ENCODE measurements at places on chromosomes 5 and 9.

DNA sequence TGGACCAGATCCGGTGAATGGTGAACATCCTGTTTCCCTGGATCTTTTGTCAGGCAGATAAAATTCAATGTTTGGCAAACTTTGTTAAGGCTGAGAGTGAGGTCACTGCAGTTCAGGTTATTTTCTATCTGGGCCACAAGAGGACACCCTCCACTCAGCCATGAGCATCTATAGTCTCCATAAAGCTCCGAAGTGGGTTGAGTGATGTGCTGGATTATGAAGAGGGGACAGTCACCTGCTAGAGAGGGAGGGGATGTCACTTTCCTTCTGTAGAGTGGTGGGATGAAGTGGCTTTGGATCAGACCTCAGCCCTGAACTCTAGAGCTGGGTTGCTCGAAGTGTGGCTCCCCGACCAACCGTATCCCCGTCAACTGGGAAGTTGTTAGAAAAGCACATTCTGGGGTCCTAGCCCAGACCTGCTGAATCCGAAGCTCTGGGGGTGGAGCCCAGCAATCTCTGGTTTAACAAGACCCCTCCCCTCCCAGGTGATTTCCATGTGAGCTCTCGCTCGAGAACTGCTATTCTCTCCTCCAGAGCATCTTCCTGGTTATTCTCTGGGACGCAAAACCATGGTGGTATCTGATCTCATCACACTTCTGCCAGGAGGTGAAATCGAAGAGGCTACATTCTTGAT is 31.8 kb upstream of the FGF1 start:
- no peak for DNase-seq

GRCh38 chr9:68883224-68883623 is 130.7 kb downstream of the PRKACG start:
- DNase-seq, result no peak

DNA sequence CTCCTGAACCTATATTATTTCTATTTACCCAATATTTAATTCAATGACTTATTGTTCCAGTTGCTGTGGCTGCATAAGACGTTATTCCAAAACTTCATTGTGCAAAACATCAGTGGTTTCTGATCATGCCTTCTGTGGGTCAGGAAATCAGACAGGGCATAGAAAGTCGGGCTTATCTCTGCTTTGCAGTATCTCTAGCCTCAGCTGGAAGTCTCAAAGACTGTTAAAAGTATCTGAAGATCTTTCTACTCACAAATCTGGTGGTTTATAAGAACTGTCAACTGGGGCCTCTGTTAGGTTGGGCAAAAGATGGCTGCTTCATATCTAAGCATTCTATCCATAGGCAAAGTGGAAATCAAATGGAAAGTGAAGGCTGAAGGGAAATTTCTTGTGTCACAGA is 687.7 kb upstream of the ARRDC3 start:
- no peak for DNase-seq

- no peak for DNase-seq
Observed at GRCh38 chr9:105073147-105073546, 145.2 kb upstream of the ABCA1 start.

DNA sequence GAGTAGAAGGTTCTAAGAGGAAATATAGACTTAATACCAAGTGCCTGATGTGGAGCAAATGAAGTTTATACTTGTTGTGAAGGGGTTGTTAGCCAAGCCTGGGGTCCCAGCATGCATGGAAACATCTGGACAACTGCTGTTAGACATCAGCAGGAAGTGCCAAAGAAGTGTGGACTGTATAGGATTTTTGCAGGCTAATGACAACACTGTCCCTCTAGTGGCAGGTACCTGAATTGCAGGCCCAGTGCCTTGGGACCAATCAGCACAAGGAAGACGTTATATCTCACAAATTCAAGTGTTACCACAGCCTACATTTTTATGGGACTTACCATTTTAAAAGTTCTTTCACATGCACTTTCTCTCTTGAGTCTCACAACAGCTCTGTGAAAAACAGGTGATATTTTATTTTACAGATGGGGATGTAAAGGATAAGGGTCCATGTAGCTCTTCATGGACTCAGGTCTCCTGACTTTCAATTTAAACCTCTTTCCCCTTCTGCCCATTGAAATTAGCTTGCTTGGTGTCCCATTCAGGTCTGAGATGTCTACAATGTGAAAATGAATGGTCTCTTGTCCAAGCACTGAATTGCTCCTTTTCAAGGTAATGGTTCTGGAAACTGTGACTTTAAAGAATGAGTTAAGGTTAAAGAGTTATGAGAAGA is 89.0 kb upstream of the MAP1B start:
- DNase-seq, result no peak

- DNase-seq, result no peak
Observed at GRCh38 chr9:132488626-132489025, 78.6 kb downstream of the CFAP77 start.

DNA sequence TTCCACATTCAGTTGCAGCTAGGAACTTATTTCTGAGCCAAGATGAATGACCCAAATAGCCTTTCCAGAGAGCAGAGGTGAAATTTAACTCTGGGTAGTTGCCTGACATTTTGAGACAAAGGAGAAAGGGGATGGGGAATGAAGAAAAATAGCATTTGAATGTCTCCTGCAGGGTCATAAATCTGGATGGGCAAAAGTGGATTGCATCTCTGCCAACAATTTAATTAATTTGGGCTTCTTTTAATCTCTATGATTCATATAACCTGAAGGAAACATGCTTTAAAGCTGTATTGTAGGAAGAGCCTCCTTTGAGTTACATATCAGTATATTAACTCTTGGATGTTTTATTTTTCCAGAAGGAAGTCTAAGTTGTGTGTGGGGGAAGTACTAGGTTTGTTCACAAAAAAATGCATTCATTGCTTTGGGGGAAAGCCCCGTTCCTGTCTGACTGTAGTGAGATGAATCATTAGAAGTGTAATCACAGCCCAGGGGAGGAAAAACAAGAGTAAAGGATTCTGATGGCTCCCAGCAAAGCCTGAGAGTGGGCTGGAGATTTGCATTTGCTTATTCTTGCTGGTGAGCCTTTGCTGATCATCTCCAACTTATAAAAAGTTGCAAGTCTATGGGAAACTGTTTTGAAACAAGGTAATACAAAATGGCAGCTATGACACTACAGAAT is 133.0 kb upstream of the IQGAP2 start:
- DNase-seq, result no peak
